ENCODE measurements at places on chromosomes 6 and 20.

DNA sequence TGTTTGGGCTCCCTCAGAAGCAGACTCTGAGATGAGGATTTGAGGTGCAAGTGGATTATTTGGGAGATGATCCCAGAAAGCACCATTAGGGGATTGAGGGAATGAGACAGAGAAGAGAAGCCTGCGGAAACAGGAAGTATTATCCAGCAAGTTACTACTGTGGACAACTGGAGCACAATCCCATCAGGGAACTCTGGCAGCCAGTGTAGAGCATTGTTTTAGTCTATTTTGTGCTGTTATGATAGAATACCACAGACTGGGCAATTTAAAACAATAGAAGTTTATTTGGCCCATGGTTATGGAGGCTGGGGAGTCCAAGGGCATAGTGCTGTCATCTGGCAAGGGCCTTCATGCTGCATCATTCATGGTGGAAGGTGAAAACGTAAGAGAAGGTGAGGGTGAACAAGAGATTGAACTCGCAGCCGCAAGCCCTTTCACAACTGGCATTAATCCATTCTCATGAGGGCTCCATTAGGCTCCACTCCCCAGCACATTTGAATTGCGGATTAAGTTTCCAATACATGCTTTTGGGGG, 43.5 kb upstream of the SLC9A8 start:
- no peak overlapping the region for H3K27ac ChIP-seq
- peaks cover 49% of the 10 kb centered on the region for H3K27me3 ChIP-seq
- DNase-seq = no peak
- H3K36me3 ChIP-seq = no peaks in the 10 kb centered on the region
- H3K4me3 ChIP-seq = no peak overlapping the region

- no peak overlapping the region for H3K27ac ChIP-seq
- DNase-seq = no peak
- peaks cover 33% of the 10 kb centered on the region for H3K4me1 ChIP-seq
- no peaks in the 10 kb centered on the region for H3K36me3 ChIP-seq
- no peak overlapping the region for H3K4me3 ChIP-seq
These were observed 287.0 kb upstream of the SUPT3H start for GRCh38 chr6:45664707-45665106.

GRCh38 chr20:23135449-23136420, 49.6 kb upstream of the CD93 start:
- no peak for DNase-seq
- H3K36me3 ChIP-seq = no peaks in the 10 kb centered on the region
- no peaks in the 10 kb centered on the region for H3K27me3 ChIP-seq
- H3K4me3 ChIP-seq = no peak overlapping the region
- no peak overlapping the region for H3K27ac ChIP-seq

DNA sequence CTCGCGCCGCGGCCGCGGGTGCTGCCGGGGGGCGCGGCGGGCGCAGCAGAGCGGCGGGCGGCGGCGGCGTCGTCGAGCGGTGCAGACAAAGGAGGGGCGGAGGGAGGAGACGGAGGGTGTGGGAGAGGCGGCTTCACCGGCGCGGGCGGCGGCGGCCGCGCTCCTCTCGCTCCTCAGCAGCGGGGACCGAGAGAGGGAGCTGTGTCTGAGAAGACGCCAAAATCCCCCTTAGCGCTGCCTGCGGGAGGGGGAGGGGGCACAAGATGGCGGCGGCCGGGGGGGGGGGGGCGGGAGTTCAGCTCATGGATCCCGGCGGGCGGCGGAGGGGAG, 296 bp downstream of the ADNP start:
- H3K4me3 ChIP-seq = peak overlapping the region; percentile 92
- H3K27me3 ChIP-seq = no peaks in the 10 kb centered on the region
- peaks cover 41% of the 10 kb centered on the region for H3K4me1 ChIP-seq
- DNase-seq = no peak

DNA sequence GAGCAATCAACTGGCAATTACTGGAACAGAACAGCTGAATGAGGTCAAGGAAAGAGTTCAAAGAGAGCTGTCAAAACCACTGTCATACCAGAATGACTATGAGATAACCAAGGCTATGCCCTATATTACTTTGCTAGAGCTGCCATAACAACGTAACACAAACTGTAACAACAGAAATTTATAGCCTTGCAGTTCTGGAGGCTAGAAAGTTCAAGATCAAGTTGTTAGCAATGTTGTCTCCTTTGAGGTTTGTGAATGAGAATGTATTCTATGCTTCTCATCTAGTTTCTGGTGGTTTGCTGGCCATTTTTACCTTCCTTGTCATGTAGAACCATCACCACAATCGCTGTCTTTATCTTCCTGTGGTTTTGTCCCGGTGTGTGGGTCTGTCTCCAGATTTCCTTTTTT, 1323.0 kb upstream of the GJE1 start:
- DNase-seq = peak; percentile 10
- H3K27me3 ChIP-seq = peaks cover 10% of the 10 kb centered on the region
- no peak overlapping the region for H3K27ac ChIP-seq
- peaks cover 12% of the 10 kb centered on the region for H3K4me1 ChIP-seq
- no peaks in the 10 kb centered on the region for H3K36me3 ChIP-seq

DNA sequence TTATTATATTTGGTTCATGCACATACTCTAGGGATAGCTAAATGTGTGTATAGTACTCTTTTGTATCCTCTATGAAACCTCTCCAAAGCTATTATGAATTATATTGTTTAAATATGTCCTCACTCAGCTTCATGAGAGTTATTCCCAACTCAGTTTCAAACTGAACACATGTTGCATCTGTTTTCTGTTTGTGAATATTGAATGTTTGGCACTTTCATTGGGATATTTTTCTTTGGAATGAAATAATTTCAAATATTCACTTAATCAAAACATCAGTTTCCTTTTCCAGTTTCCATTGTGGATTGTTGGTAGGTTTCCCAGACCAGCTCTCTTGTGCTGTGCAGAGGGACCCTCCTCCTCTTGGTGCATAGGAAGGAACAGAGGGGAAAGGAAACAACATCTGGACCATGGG, 46.6 kb downstream of the HDAC2 start:
- peaks cover 9% of the 10 kb centered on the region for H3K4me1 ChIP-seq
- peaks cover 5% of the 10 kb centered on the region for H3K27me3 ChIP-seq
- H3K27ac ChIP-seq = no peak overlapping the region
- peaks cover under 1% of the 10 kb centered on the region for H3K36me3 ChIP-seq
- no peak for DNase-seq
- H3K4me3 ChIP-seq = no peak overlapping the region

DNA sequence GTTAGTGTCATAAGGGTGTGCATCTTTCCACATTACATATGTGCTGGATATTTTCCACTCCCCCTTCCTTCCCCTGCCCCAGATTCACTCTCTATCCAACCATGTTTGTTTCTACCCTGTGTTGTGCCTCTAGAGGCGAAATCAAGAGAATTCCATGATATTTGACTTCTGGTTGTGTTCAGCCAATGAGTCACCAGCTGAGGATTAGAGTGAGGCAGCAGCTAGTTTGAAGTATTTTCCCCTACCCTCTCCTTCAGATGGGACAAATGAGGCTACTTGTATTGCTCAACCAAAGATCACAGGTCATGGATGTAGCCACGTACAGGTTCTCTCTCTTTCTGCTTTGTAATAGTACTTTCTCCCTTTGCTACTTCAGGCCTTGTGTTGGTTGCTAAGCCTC, 24.5 kb upstream of the OR2J2 start:
- no peaks in the 10 kb centered on the region for H3K36me3 ChIP-seq
- no peak for DNase-seq
- no peak overlapping the region for H3K4me3 ChIP-seq
- H3K4me1 ChIP-seq = no peaks in the 10 kb centered on the region
- peaks cover 23% of the 10 kb centered on the region for H3K27me3 ChIP-seq

- H3K27me3 ChIP-seq = no peaks in the 10 kb centered on the region
- H3K36me3 ChIP-seq = no peaks in the 10 kb centered on the region
- H3K4me1 ChIP-seq = no peaks in the 10 kb centered on the region
- H3K27ac ChIP-seq = no peak overlapping the region
- DNase-seq = no peak
- no peak overlapping the region for H3K4me3 ChIP-seq
These were observed 113.7 kb upstream of the BCLAF1 start for GRCh38 chr6:136403110-136403980.

- no peaks in the 10 kb centered on the region for H3K36me3 ChIP-seq
- H3K4me3 ChIP-seq = no peak overlapping the region
- H3K27ac ChIP-seq = no peak overlapping the region
- DNase-seq = no peak
These were observed 433.7 kb downstream of the MAFB start for GRCh38 chr20:40255365-40255764.

GRCh38 chr20:57465486-57465885, 59.5 kb downstream of the CTCFL start:
- H3K27me3 ChIP-seq = no peaks in the 10 kb centered on the region
- DNase-seq = no peak
- H3K4me3 ChIP-seq = no peak overlapping the region
- no peaks in the 10 kb centered on the region for H3K36me3 ChIP-seq
- peaks cover 4% of the 10 kb centered on the region for H3K4me1 ChIP-seq

DNA sequence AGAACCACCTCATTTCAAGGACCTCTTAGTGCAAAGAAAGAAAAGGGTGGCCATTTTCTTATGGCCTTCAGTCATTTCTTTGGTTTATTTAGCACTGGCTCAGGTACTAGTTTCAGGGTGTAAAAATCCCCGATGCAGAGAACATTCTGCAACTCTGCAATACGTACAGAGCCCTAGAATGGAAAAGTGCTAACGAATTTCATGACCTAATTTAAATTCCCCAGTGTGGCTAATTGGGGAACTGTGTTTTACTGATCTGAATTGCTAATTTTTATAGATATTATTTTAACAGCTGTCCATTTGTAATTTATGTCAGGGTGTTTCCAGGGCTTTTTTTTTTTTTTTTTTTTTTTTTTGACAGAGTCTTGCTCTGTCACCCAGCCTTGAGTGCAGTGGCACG, 160.7 kb downstream of the UST start:
- no peaks in the 10 kb centered on the region for H3K36me3 ChIP-seq
- DNase-seq = no peak
- no peak overlapping the region for H3K4me3 ChIP-seq
- no peaks in the 10 kb centered on the region for H3K4me1 ChIP-seq
- H3K27me3 ChIP-seq = no peaks in the 10 kb centered on the region

DNA sequence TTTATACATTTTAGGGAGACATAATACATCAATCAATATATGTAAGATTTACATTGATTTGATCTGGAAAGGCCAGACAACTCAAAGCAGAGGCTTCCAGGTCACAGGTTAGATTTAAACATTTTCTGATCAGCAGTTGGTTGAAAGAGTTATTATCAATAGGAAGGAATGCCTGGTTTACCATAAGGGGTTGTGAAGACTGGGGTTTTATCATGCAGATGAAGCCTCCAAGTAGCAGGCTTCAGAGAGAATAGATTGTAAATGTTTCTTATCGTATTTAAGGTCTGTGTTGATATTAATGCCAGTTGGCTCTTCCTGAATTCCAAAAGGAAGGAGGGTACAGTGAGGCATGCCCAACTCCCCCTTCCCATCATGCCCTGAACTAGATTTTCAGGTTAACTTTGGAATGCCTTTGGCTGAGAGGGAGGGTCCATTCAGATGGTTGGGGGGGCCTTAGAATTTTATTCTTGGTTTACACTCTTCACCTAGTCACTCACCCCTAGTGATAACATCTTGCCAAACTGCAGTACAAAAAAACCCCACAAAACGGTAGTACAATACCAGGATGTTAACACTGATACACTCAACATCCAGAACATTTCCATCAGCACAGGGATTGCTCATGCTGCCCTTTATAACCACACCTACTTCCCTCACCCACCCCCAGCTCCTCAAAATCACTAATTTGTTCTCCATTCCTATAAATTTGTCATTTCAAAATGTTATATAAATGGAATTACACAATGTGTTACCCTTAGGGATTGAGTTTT, 259.6 kb upstream of the PLN start:
- H3K36me3 ChIP-seq = no peaks in the 10 kb centered on the region
- H3K4me3 ChIP-seq = no peak overlapping the region
- no peak overlapping the region for H3K27ac ChIP-seq
- peaks cover 2% of the 10 kb centered on the region for H3K4me1 ChIP-seq

DNA sequence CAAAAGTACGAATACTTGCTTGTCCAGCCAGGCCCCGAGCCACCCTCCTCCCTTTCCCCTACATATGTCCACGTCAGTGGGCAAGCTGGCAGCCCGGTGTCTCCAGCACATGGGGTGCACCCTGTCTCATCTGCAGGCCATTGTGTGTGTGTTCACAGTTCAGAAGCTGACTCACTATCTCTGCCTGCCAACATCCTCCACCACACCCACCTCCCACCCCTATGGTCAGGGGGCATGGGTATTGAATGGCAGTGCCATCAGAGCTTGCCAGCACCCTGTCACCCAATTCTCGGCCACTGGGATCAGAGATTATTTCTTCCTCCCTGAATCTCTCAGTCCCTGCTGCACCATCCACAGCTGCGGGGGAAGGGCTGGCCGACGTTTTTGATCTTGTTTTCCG, 195.7 kb downstream of the FARS2 start:
- no peak overlapping the region for H3K27ac ChIP-seq
- H3K4me3 ChIP-seq = no peak overlapping the region
- DNase-seq = no peak
- H3K27me3 ChIP-seq = no peaks in the 10 kb centered on the region
- H3K36me3 ChIP-seq = peaks cover 8% of the 10 kb centered on the region

GRCh38 chr6:41583565-41583964, 37.4 kb downstream of the FOXP4 start:
- H3K27me3 ChIP-seq = no peaks in the 10 kb centered on the region
- no peak overlapping the region for H3K27ac ChIP-seq
- H3K4me3 ChIP-seq = no peak overlapping the region
- H3K4me1 ChIP-seq = no peaks in the 10 kb centered on the region
- DNase-seq = no peak
- H3K36me3 ChIP-seq = no peaks in the 10 kb centered on the region

DNA sequence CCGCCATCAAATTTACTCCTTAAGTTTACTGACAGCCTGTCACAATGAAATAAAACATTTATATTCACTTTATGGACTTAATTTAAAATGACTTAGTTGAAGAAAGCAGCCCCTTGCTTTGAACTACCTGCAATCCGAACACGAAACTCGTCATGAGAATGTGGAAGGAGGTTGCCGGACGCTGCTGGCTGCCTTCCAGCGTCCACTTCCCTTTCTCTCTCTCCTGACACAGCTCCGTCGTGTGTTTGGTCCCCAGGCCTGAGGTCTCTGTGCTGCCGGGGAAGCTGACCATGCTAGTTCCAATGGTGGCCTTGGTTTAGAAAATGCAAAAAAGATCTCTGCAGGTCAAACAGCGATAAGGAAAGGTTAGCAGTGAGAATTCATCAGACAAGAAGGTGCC, 519.7 kb downstream of the CDH26 start:
- no peak for DNase-seq
- H3K4me3 ChIP-seq = no peak overlapping the region
- no peaks in the 10 kb centered on the region for H3K36me3 ChIP-seq
- peaks cover 3% of the 10 kb centered on the region for H3K27me3 ChIP-seq
- H3K27ac ChIP-seq = no peak overlapping the region

GRCh38 chr20:58903614-58904013, 51.1 kb downstream of the GNAS start:
- no peak for DNase-seq
- H3K27me3 ChIP-seq = no peaks in the 10 kb centered on the region
- peak overlapping the region; percentile 29 for H3K27ac ChIP-seq

GRCh38 chr6:145241039-145241438, 494.3 kb downstream of the EPM2A start:
- no peak for DNase-seq
- no peaks in the 10 kb centered on the region for H3K4me1 ChIP-seq
- H3K27ac ChIP-seq = no peak overlapping the region
- H3K36me3 ChIP-seq = no peaks in the 10 kb centered on the region

GRCh38 chr6:3813918-3814317, 35.3 kb upstream of the FAM50B start:
- H3K4me3 ChIP-seq = no peak overlapping the region
- H3K27me3 ChIP-seq = peaks cover 3% of the 10 kb centered on the region
- H3K27ac ChIP-seq = no peak overlapping the region

- no peak overlapping the region for H3K4me3 ChIP-seq
- no peak for DNase-seq
- H3K27me3 ChIP-seq = no peaks in the 10 kb centered on the region
- no peaks in the 10 kb centered on the region for H3K36me3 ChIP-seq
- H3K4me1 ChIP-seq = peaks cover 42% of the 10 kb centered on the region
These were observed 12.0 kb downstream of the GCLC start for GRCh38 chr6:53532942-53533341.

All from activated CD4-positive, alpha-beta T cell treated with anti-CD3 and anti-CD28 coated beads for 36 hours (primary cell).